T-helper 2 cell treated with Interferon-gamma antibody and Interleukin-4, amounts not matched to agents 5 μg/mL and 100 μg/mL, for 36 hours (primary cell): ENCODE measurements at places on chromosomes 6 and 20.

GRCh38 chr6:167165858-167166471 is 8.2 kb upstream of the GPR31 start:
- DNase-seq = no peak

DNA sequence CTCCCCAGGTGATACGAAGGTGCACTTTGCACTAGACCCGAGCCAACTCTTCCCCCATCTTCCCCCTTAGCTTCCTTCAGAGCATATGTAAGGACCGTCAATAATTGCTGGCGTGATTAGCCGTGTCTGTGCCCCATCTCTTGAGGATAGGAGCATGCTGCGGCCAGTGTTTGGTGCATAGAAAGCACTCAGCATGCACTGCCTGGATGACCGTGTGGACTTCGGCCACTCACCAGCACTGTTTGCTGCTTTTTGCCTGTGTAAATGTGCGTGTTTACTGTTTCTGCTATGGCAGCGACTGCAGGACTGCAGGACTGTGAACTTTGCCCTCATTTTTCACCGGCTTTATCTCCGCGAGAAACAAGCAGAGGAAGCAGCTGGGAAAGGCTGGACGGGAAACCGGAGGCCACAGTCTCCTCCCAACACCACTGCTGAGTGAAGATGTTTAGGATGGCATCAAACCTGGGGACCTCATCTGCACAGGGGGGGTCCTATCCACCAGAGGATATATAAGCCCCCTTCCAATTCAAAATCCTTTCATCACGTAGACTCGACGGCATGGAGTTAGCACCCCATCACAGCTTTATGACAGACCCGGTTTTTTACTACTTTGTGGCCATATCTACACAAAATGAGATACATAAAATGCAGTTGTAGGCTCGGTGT is 150.6 kb upstream of the AFDN start:
- DNase-seq = no peak

DNA sequence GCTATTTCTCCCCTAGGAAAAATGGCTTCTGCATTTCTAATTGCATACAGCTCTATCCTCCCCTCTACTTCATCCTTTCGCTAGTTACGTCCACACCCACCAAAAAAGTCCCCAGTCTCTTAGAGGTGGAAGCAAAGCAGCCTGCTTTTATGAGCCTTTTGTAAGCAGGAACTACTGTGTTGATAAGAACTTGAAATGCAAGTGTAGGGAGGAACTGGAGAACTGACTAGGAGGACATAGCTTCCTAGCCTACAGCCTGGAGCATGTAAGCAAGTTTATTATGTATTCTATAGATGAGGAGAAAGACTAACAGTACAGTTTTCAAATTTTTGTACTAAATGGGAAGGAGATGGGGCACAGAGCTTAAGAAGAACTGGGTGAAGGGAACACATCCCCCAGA is 10.3 kb downstream of the ARHGAP18 start:
- no peak for DNase-seq

- no peak for DNase-seq
These were observed 408.5 kb upstream of the RGS17 start for GRCh38 chr6:153539602-153540001.

DNA sequence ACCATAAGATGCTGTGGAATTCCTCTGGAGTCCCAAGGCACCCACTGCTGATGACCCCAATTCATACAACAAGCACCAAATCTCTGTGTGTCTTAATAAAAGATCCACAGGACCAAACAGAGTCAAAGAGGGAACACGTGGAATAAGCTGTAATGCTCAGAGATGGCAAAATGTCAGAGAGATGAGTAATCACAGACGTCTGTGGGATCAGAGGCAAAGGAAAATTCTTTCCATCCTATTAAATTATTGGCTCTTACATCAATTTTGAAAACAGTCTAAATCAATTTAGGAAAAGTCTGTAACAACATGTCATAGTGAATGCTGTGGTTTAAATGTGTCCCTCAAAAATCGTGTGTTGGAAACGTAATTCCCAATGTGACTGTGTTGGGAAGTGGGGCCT is 17.5 kb upstream of the SAMD3 start:
- no peak for DNase-seq

DNA sequence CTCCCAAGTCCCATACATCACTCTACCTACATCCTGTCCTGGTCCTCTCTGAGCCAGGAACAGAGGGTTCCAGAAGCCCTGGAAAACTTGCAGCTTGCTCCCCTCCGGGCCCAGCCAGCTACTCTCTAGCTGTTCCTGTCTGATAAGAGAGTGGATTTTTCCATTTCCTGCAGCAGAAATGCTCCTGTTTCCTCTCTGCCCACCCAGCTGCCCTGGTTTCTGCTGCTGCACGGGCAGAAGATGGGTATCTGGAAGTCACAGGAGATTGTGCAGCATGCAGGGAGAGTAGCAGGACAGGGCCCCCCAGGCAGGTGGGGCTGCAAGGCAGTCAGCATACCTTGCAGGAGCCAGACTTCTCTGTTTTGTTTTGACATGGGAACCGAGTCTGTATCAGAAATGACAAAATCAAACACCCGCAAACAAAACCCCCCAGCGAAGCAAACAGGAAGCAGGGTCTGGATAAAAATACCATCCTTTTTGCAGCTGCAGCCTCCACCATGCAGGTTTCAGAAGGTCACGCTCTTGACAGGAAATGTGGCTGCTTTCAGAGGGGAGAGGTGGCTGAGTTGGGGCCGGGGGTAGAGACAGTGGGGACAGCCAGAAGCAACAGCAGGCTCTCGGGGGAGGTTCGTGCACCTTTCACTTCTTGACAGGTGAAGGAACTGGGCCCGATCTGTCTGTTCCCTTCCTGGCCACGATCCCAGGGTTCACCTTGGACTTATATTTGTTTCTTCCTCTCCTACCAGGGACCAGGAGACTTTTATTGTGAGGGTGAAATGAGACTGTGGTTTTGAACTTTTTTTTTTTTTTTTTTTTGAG is 50.8 kb upstream of the FAM83D start:
- DNase-seq = peak; percentile 64

DNA sequence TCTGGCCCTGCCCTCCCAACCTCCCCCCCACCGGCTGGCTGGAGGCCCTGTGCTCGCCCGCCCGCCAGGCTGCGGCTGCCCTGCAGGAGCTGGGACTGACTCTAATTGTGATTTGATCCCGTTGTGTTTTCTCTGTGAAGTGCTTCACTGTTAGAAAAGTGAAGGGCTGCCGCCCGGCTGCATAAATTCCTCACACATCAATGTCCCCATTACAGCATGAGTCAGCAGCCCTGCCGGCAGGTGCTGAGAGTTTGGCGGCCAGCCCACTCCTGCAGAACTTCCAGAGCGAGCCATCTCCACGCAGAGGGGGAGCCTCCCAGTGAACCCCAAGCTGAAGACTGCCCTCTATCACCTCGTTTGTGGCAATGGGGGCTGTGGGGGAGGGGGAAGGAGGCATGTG is 137.9 kb downstream of the DLL1 start:
- DNase-seq = no peak

DNA sequence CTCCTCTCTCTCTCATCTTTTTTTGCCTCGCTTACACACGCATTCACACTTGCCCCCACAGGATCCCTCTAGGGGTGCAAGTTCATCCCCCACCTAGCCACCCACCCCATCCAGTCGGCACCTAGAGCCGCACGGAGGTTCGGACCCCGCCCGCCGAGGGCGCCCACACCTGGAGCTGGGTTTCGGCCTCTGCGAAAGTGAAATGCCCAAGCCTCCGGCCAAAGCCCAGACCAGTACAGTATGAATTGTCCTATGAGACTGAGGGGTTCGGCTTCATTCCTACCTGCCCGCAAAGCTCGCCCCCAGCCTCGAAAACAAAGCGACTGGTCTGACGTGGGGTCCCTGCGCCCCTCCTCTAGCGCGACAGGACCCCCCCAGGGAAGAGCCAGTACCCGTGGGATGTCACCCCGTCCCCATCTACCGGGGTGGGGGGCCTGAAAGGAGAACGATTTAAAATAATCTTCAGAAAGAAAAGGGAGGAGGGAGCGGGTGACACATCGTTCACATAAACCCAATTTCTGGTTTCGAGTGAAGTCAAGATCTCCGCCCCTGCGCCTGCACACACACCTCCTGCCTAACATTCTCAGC is 1.5 kb downstream of the TFAP2A start:
- no peak for DNase-seq

DNA sequence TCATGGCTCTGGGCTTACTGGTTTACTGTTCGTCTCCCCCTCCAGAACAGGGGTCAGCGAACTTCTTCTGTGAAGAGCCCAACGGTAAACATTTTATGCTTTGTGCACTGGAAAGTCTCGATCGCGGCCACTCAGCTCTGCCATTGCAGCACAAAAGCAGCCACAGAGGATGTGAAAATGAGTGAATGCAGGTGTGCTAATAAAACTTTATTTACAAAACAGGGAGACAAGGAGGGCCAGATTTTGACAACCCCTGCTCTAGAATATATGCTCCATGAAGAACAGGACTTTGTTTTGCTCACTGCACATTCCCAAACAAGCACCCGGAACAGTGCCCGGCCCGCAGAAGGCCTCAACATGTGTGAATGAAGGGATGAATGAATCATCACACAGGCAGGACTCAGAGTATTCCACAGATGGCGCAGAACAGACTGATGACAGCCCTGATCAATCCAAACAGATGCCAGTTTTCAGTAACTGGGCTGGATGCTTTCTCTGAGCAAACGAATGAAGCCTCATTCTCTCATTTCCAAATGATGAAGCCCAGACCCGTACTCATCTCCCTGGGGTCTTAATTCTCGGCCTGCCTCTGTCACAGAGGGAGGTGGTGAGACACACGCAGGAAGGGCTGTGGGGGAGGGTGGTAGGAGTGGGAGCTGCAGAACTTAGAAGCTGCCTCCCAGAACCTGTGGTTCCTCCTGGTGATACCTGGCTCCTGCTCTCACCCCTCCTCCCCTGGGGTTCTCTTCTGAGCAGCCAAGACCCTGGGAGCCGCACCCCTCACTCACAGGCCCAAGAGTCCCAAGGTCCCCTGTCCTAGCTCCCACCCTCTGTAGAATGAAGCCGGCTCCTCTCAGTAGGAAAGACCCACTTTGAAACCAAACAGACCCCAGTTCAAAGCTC is 196.4 kb downstream of the PREX1 start:
- DNase-seq = no peak

DNA sequence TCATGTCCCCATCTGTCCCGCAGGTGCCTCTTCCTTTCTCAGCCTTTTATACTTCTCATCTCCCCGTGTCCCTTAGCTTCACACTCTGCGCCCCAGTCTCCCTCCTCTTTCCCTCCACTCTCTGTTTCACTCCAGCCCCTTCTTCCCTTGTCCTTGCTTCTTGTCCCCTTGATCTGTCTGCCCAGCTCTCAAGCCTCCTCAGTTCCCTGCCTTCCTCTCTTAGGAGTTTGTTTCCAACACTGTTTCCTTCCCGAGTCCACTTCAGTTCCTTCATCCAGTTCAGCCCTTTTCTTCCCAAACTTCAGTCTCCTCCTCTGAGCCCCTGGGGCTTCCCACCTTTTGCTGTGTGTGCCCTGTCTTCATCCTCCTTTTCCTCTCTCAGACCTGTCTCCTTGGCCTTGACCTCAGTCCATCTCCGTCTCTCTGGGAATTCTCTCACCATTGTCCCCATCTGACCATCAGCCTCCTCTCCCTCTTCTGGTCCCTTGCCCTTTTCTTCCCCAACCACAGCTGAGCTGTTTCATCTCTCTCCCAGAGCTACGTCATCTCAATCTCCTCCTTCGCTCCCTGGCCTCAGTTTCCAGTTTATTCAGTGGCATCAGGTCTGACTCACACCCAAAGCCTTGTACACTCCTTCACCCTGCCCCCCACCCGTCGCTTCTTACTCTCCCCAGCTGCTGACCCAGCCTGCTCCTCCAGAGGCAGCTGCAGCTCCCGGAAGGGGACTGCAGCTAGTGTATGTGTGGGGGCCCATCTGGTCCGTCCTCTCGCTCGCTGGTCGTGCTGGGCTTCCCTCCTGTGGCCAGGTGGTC is 2.7 kb upstream of the DDR1 start:
- DNase-seq = no peak

- DNase-seq = no peak
These were observed 8.2 kb upstream of the ADGRF4 start for GRCh38 chr6:47690214-47690613.
